ENCODE measurements at places on chromosomes 7 and 10. TPM values are rescaled to one million over a fixed set of nuclear protein-coding genes. Genes with fewer than 3 reads are reported as not detected.

- peaks cover 36% of the 10 kb centered on the region for H3K4me1 ChIP-seq
- H3K4me3 ChIP-seq, result no peak overlapping the region
- DNase-seq, result no peak
Observed at GRCh38 chr7:129768614-129769399, 157.3 kb downstream of the NRF1 start.

DNA sequence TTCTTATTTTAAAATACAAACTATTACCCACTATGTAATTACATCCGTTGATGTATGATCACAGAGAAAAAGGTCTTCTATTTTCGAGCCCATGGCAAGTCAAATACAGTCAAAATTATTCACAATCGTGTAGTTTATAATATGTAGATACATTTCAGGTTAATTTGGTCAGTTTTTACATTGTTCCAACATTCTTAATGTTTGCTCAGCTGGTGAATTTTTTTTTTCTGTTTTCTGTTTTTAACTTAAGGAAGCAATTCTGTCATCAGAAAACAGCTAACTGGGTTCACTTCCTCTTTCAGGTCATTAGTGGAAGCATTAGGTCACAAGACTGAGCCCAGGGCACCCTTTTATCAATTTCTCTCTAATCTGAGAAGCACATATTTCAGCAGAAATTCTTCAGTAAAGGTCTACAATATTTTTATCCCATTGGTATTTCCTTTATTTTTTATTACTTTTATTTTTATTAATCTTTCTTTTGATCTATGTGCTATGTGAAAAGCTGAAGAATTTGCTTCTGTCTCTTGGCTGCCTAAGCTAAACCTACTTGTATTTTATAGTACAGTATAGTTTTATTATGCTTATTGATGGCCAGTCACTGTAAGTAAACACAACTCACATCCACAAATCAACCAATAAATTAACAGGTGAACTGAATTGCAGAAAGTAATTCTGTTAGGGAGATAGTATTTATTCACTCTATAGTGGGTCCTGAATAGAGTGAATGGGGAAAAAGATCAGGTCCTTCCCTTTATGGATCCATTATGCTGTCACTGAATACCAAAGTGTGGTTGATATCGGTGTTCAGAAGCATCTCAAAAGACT, 84.6 kb downstream of the ICA1 start:
- peaks cover 36% of the 10 kb centered on the region for H3K4me1 ChIP-seq
- H3K4me3 ChIP-seq, result peak overlapping the region; percentile 2
- peak overlapping the region; percentile 87 for H3K27ac ChIP-seq
- peak; percentile 62 for DNase-seq

- H3K36me3 ChIP-seq, result no peaks in the 10 kb centered on the region
- no peaks in the 10 kb centered on the region for H3K4me1 ChIP-seq
- DNase-seq, result peak; percentile 28
- no peak overlapping the region for H3K4me3 ChIP-seq
Observed at GRCh38 chr7:48299580-48300169, 128.4 kb downstream of the ABCA13 start.

HOXA2 gene
- total RNA-seq, result not detected

- DNase-seq, result no peak
- H3K27me3 ChIP-seq, result no peaks in the 10 kb centered on the region
- no peaks in the 10 kb centered on the region for H3K36me3 ChIP-seq
- no peak overlapping the region for H3K4me3 ChIP-seq
- no peak overlapping the region for H3K27ac ChIP-seq
Observed at GRCh38 chr10:63376560-63377304, 89.0 kb downstream of the JMJD1C start.

DNA sequence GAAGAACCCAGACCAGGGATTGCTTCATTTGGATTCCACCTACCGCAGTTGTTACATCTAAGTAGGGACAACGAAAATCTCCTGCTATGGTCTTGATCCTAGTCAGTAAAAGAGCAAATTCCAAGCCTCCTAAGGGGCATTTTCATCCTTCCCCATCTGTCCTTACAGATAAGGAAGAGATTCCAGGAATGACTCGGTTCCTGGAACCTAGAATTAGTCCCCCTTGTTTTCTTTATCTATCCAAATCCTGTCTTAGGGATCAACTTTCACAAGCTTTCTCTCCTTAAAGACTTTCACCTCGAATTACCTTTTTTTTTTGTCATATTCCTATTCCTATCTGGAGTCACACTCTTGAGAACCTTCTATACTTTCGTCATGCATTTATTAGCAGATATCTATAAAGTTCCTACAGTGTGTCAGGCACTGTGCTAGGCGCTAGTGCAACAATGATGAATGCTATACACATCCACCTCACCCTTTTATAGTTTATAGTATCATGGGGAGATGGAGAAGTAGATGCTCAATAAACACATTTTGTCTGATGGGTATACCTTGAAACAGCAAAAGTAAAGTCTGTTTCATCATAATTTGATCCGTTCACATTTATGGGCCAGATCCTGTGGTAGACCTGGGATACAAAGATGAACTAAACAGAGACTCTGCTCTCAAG, 39.2 kb downstream of the LAMB4 start:
- H3K27ac ChIP-seq, result no peak overlapping the region
- DNase-seq, result no peak
- H3K4me3 ChIP-seq, result no peak overlapping the region
- no peaks in the 10 kb centered on the region for H3K36me3 ChIP-seq
- H3K27me3 ChIP-seq, result no peaks in the 10 kb centered on the region

- no peaks in the 10 kb centered on the region for H3K27me3 ChIP-seq
- H3K27ac ChIP-seq, result no peak overlapping the region
- no peak overlapping the region for H3K4me3 ChIP-seq
- DNase-seq, result no peak
Observed at GRCh38 chr10:103145046-103145445, 48.0 kb downstream of the NT5C2 start.

DNA sequence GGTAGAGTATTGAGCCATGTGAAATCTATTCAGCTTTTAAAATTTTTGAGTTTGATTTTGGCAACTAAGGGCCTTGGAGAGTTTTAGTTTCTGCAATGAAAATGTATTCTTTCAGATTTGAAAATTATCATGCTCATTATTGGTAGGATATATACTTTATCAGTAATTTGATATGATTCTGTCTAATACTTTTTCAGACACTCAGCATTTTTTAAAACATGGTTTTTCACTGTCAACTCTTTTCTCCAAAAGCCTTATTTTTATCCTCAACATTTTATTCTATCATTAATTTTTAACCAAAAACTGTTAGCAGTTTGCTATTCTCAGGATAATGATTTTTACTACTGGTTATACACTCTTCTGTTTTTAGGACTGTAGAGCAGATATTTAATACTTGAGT, 4.8 kb downstream of the ANKIB1 start:
- H3K4me1 ChIP-seq, result peaks cover 7% of the 10 kb centered on the region
- DNase-seq, result no peak
- H3K27me3 ChIP-seq, result no peaks in the 10 kb centered on the region
- no peak overlapping the region for H3K27ac ChIP-seq
- H3K4me3 ChIP-seq, result no peak overlapping the region

BMPER gene
- total RNA-seq, result 0.64 TPM

GRCh38 chr10:122841569-122841968, 4.1 kb downstream of the CUZD1 start:
- no peak overlapping the region for H3K4me3 ChIP-seq
- H3K27me3 ChIP-seq, result no peaks in the 10 kb centered on the region
- DNase-seq, result no peak
- H3K27ac ChIP-seq, result no peak overlapping the region

GRCh38 chr7:120725376-120726039, 132.4 kb downstream of the TSPAN12 start:
- no peak for DNase-seq
- no peak overlapping the region for H3K27ac ChIP-seq
- no peaks in the 10 kb centered on the region for H3K4me1 ChIP-seq

- no peak overlapping the region for H3K4me3 ChIP-seq
- H3K27ac ChIP-seq, result no peak overlapping the region
- no peaks in the 10 kb centered on the region for H3K36me3 ChIP-seq
- H3K4me1 ChIP-seq, result no peaks in the 10 kb centered on the region
- H3K27me3 ChIP-seq, result no peaks in the 10 kb centered on the region
- DNase-seq, result no peak
Observed at GRCh38 chr10:130630135-130630534, 493.9 kb downstream of the GLRX3 start.

GRCh38 chr7:15407910-15408309, 153.9 kb downstream of the AGMO start:
- H3K36me3 ChIP-seq, result no peaks in the 10 kb centered on the region
- no peak overlapping the region for H3K4me3 ChIP-seq
- H3K4me1 ChIP-seq, result no peaks in the 10 kb centered on the region

- no peaks in the 10 kb centered on the region for H3K36me3 ChIP-seq
- H3K27ac ChIP-seq, result no peak overlapping the region
- H3K4me1 ChIP-seq, result peaks cover 15% of the 10 kb centered on the region
- no peak overlapping the region for H3K4me3 ChIP-seq
- peak; percentile 95 for DNase-seq
Observed at GRCh38 chr10:43348511-43349312, 22.7 kb upstream of the FXYD4 start.

DNA sequence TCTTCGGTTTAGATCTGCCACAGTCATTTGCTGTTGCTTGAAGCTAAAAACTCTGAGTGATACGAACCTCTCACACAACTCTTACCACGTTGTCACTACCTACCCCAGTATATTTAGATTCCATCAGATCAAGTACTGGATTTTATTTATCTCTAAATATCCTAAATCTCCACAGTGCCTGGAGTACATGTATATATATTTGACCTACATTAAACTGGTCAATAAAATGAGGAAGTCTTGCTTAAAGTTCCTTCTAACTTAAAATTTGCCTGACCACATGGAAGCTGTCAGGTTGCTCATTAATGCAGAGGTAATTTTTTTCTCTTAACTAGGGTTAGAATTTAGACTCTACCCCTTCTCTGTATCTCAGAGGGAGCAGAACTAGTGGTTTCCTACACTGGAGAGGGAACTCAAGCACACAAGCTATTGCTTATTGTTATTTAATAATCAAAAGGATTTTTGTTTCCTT, 3.1 kb upstream of the MACC1 start:
- no peaks in the 10 kb centered on the region for H3K36me3 ChIP-seq
- H3K4me1 ChIP-seq, result peaks cover 20% of the 10 kb centered on the region
- DNase-seq, result no peak

CALHM3 gene
- not detected for total RNA-seq

- H3K27ac ChIP-seq, result no peak overlapping the region
- no peaks in the 10 kb centered on the region for H3K36me3 ChIP-seq
- peaks cover 6% of the 10 kb centered on the region for H3K4me1 ChIP-seq
- no peak for DNase-seq
- H3K4me3 ChIP-seq, result no peak overlapping the region
Observed at GRCh38 chr10:12390733-12391132, 41.4 kb downstream of the CAMK1D start.

SPDYE8 gene
- not detected for total RNA-seq

PRPS1L1 gene
- total RNA-seq, result not detected

TET1 gene
- 5.9 TPM for total RNA-seq

IL2RA gene
- 3.7 TPM for total RNA-seq

All from natural killer cell (primary cell).